Nephron progenitor cell (in vitro differentiated cells): ENCODE measurements at places on chromosomes 1 and 21.

GRCh38 chr1:182275271-182275670 is 116.3 kb downstream of the GLUL start:
- DNase-seq: no peak

GRCh38 chr1:161631076-161631475 is at the start of gene FCGR3B:
Gene FCGR3B, minus strand, starts transcription at chr1:161631176. Its CDS starts 82 bp downstream, at chr1:161631094.
- DNase-seq: no peak

- peak; percentile 66 for DNase-seq
Observed at GRCh38 chr1:27525296-27526272, 35.6 kb upstream of the WASF2 start.

GRCh38 chr1:10507111-10507879 is 32.5 kb downstream of the PEX14 start:
- DNase-seq: peak; percentile 65

- no peak for DNase-seq
Observed at GRCh38 chr1:30732277-30732996, 9.1 kb upstream of the MATN1 start.

DNA sequence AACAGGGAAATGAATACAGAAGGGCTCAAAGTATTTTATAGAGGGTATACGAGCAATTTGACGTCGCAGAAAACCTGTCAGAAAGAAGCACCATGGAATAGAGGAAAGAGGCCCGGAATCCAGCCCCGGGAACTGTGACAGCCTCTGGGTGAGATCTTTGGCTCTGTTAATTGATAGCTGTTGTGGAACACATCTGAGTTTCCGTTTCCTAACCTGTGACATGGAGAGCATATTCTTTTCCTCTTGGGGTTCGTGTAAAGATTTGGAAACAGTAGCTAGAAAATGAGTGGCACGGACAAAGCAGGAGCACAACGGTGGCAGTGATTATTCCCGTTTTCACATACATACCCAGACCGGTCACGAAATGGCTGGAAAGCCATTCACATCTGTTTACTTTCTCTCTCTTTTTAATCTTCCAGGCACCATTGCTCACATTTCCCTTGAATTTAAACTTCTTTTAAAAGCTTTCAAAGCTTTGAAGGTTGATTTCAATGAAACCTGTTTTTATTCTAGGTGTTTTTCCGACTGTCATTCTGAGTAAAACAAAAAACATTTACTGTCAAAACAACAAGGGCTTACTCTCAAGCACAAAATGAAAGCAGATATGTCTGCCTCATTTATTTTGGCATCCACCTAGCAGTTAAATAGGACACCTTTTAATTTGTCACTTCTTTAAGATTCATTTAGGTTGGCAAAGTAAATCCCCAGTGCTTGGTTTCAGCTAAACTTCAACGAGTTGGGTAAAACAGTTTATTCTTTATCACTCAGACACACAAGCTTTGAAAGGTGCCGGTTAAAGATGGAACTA is 26.7 kb upstream of the C8B start:
- DNase-seq: no peak

DNA sequence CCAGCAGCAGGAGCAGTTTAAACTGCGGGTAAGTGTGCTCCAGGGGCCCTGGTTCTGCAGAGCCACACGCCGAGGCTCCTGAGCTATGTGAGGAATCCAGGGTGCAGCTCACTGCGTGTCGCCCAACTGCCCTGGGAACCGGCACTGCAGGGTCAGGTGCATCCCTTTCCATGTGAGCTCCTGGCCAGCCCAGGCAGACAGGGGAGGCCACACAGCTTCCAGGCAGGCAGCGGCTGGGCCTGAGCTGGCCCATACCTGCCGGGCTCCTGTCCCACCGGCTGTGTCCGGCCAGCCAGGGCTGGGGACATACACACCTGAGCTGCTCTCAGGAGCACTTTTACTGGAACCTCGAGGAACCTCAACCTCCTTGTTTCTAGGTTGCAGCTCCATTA is 18.6 kb upstream of the COL18A1 start:
- DNase-seq: no peak

GRCh38 chr1:229856009-229856650 is 210.9 kb upstream of the GALNT2 start:
- DNase-seq: no peak

DNA sequence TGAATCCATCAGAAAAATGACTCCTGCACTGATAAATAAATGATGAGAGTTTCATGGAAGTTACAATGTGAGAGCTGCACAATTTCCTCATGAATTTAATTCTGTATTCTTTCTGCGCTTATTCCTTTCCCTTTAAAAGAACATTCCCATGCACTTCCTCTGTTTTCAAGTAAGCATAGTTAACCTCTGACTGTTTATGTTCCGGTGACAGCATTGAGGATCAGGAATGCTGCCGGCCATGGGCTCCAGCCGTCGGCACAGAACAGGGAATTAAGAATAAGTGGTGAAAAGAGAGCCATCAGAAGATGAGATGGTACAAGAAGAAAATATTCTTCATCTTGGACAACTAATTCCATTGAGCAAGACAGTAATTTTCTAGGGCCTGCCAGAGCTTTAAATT is 65.3 kb downstream of the SUSD4 start:
- no peak for DNase-seq

GRCh38 chr1:207815913-207816291 is 64.0 kb downstream of the CD46 start:
- DNase-seq: no peak

GRCh38 chr21:26715878-26716506 is 129.2 kb downstream of the ADAMTS1 start:
- DNase-seq: peak; percentile 58

- no peak for DNase-seq
Observed at GRCh38 chr1:182460550-182460951, 10.6 kb downstream of the RGSL1 start.

- no peak for DNase-seq
Observed at GRCh38 chr21:21230672-21231071, 232.5 kb downstream of the NCAM2 start.

- no peak for DNase-seq
Observed at GRCh38 chr1:39047374-39048229, 21.5 kb downstream of the NDUFS5 start.

DNA sequence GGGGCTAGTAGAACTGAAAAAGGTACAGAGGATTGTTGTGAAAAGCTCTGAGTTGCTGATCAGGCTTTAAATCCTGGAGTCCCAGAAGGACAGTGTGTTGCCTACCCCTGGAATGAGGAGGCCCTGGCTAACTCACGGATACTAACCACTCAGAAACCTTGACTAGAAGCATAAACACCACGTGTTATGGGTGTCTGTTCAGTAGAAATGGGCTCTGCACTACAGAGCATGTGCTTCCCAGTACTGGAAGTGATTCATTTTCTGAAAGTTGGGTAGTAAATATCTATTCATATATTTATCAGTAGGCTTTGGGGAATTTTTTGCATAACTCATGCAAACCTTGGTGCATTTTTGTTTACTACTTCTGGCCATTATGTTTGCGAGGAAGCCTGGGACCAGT is 15.1 kb upstream of the CLCA1 start:
- no peak for DNase-seq
